ENCODE measurements at places on chromosomes 7 and 10.

GRCh38 chr7:106255246-106255645, 29.5 kb downstream of the NAMPT start:
- no peak for DNase-seq

DNA sequence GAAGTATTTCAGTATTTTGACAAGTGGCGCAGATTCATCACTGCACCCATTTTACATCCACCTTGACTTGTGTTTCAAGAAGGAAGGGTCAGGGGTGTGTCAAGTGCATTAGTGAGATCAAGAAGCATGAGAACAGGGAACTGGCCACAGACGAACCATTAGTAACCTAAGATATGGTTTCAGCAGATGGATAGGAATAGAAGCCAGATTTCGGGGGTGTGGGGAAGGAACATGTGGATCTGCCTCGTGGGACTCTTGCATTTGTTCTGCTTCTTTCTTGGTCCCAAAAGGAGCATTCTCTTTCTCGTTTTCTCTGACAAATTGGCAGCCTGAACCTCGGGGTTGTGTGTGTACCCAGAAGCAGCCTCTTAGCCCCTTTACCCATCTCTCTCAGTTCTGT, 9.6 kb downstream of the DENND2A start:
- DNase-seq = no peak

GRCh38 chr7:42485301-42485766, 248.3 kb upstream of the GLI3 start:
- no peak for DNase-seq

DNA sequence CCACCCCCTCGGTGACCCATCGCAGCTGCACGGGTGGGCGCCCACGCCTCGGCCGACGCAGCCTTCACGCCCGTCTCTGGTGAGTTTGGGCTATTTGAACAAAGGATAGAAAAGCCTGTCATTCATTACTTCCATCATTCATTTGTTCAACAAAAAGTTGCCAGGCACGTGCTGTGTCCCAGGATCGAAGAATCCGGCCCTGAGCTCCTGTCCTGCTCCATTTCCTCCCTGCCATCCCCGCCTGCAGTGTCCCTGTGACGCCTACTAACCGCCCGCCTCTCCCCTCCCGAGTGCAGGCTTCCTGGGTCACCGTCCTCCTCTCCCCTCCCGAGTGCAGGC, 340.1 kb downstream of the WDR37 start:
- no peak for DNase-seq

DNA sequence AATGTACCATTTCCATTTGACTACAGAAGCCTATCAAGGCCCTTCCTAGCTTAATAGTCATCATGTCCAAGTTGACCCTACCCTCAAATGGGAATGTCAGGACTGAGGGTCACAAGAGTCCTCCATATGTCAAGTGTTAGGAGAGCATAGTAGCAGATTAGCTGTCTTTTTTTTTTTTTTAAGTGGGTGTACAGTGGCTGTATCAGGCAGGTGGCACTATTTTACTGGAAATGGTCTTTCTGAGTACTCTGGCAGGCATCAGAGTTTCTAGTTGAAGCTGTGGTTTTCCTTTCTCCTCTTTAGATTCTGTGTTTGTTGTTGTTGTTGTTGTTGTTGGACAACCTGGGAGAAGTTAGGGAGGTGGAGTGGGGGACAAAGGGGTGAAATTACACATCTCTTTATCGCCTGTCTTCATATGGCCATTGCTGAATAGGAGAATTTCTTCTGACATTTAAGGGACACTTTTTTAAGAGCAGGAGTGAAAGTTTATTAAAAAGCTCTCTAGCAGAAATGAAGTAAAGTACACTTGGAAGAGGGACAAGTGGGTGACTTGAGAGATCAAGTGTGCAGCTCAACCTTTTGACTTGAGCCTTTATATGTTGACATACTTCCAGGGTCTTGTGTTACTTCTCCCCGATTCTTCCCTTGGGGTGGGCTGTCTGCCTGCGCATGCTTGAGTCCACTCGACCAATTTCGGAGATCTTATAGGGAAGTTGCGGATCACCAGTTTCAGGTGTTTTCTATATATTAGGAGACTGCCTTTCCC, 104.1 kb upstream of the FOXP2 start:
- DNase-seq = no peak

GRCh38 chr10:29849886-29850285, 209.5 kb downstream of the JCAD start:
- DNase-seq = no peak
